H9 (cell line): ENCODE measurements at places on chromosomes 7 and 10. TPM values are rescaled to one million over a fixed set of nuclear protein-coding genes. Genes with fewer than 3 reads are reported as not detected.

IQUB gene
- 0.28 and 0.39 TPM in 2 replicates for total RNA-seq

SPDYE5 gene
- not detected in 2 replicates for total RNA-seq

ZCWPW1 gene
- 1.1 and 1.3 TPM in 2 replicates for total RNA-seq

DNA sequence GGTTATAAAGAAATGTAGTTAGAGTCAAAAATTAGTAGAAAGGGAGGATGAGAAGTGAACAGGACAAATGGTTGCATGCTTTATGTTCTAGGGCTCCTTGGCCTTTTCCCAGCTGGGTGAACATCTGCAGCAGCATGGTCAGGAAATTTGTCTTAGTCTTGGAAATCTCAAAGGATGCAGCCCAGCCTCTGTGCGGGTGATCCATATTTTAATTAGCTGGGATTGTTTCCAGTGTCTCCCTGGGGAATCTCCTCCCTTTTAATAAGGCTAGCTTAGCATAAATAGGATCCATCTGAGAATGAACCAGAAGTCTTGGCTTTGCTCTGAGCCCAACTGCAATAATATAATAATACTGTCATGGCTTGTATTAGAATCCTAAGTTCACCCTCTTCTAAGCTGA lies 198.3 kb downstream of the PRKG1 start:
- no peak for DNase-seq

- DNase-seq = peak; percentile 41
Observed at GRCh38 chr7:138565451-138566114, 105.5 kb downstream of the TRIM24 start.

EXOSC1 gene
- 60.3 and 66.4 TPM in 2 replicates for total RNA-seq

GRCh38 chr7:13072014-13072413 lies 384.6 kb downstream of the ARL4A start:
- DNase-seq = no peak

RARRES2 gene
- 59.9 and 60.9 TPM in 2 replicates for total RNA-seq

FGFBP3 gene
- 49.0 and 49.3 TPM in 2 replicates for total RNA-seq
